Memory B cell (primary cell): ENCODE measurements at places on chromosomes 1 and 21.

DNA sequence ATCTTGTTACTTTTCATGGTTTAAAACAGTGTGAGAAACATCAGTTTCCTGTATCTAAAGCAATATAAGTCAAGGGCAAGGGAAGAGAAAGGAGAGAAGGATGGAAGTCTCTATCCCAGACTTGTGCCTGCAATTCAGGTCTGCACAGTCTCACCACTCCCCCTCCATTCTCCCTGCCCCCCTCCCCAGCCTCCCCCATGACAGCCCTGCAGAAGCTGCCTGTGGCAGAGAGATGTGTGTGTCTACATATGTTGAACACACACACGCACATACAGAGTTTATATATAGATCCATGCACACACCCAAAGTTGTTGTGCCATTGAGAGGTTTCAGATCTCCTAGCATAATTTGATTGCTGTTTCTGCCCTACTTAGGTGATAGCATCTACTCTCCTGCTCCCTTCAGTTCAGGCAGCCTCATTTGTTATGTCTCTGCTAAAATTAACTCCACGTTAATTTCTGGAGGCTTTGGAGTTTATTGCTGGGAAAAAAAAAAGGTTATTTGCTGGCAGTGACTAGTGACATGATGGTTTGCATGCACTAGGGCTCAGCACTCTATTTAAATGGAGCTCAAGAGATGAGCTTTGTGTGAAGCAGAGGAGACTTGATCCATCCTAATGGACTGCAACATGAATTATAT is 124.9 kb upstream of the SMYD2 start:
- no peak for DNase-seq

DNA sequence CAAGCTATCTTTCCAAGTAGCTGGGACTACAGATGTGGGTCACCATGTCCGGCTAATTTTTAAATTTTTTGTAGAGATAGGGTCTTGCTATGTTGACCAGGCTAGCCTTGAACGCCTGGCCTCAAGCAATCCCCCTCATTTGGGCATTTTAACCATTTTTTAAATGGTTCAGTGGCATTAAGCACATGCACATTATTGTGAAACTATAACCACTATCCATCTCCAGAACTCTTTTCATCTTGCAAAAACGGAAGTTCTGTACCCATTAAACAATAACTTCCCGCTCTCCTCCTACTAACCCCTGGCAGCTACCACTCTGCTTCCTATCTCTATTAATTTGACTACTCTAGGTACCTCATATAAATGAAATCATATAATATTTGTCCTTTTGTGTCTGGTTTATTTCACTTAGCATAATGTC is 4.8 kb upstream of the IL6R start:
- DNase-seq, result no peak

DNA sequence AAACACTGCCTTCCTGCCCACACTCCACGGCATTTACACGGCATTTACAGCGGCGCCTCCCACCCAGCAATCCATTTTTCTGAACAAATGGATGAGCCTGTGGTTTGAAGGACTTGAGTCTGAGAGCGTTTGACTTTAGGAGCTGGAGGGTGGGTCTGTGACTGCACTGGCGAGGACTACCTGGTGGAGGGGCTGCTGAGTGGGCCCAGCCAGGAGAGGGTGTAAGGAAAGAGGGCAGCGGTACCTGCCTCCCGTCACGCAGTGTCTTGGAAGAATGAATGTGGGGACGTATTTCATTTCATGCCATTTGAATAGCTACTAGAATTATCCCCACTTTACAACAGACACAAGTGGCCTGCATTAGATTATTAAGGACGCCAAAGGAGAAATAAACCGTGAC is 62.9 kb downstream of the B3GALT5 start:
- DNase-seq, result no peak

GRCh38 chr1:75768016-75768415 is 18.0 kb upstream of the RABGGTB start:
- DNase-seq, result no peak

GRCh38 chr1:174052621-174053020 is 30.5 kb upstream of the RC3H1 start:
- DNase-seq, result no peak

DNA sequence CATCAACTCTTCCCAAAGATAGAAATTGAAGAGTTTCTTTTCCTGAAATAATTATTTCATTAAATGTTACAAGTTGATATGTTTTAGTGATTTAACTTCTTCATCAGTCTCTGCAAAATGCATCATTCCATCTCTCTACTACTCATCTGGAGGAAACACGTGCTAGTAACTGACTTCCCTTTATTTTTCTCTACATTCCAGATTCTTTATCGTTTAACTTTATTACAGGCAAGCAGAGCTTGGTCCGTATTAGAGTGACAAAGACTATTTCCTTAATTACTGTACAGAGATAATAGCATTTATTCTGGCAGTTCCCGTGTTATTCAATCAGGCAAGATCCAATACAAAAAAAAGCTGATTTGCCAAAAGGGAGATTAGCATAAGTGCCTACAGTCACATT is 88.6 kb downstream of the TM2D1 start:
- no peak for DNase-seq

GRCh38 chr1:54230507-54231339 is 30.8 kb downstream of the MRPL37 start:
- no peak for DNase-seq

- no peak for DNase-seq
Observed at GRCh38 chr1:18795002-18795689, 64.3 kb downstream of the TAS1R2 start.

DNA sequence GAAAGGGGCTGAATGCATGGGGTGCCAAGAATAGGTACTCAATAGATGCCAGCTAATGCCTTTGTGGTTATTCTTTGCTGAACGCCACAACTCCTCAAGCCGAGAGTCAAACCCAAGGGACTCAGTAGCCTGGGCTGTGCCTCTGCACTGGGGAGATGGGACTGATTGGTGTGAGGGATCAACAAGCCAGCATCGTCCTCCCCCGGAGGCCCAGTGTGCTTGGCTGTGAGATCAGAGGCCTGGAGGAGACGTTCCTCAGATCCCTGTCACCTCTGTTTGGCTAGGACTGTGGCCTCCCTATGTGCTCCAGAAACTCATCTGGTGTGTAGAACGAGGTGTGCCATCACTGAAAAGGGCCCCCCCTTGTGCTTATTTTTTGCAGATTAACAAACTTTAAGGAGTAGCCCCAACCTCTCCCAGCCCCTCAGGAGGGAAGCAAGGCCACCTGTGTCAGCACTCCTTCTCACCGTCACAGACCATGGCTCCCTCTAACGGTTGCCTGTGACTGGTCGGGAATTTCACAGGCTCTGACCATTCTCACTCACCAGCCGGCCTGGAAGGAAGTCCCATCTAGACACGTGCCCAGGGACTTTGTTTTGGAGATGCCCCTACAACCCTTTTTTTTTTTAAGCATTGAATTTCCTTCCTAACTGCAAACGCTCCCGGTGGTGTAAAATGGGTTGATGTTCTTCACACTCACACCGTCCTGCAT is 194.0 kb upstream of the VAMP3 start:
- DNase-seq, result no peak

DNA sequence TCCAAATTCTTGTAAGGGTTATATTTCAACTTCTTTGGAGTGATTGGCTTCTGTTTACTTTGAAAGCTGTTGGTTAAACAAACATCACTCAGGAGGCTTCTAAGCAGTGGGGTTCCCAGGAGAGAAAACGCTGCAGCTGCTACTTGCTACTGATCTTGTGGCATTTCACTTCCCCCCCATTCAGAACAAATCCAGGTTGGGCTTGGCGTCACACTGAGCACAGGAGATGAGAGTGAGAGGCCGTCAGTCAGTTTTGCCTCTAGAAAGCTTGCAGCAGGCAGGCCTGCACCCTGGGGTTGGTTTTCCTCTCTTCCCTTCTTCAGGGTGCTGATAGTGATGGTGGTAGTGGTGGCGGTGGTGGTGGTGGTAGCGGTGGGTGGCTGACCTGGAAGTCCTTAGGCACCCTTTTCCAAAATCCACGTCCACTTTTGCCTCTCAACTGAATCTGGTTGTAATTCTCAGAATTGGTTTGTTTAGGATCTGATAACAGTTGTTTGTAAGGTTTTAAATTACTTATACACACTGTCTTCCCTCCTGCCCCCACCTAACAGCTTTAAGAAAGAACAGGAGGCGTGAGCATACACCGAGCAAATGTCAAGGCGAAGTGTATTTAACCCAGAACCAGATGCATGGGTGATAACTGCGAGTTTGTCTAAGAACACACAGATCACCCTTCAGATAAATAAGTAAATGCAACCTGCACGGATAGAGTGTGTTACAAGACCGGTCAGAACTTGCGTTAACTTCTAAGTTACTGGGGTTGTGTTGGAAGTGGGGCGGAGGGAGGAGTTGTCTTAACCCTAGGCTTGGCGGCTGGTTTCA is 3.2 kb upstream of the PROX1 start:
- no peak for DNase-seq

- no peak for DNase-seq
Observed at GRCh38 chr21:28738882-28739281, 253.8 kb downstream of the LTN1 start.

DNA sequence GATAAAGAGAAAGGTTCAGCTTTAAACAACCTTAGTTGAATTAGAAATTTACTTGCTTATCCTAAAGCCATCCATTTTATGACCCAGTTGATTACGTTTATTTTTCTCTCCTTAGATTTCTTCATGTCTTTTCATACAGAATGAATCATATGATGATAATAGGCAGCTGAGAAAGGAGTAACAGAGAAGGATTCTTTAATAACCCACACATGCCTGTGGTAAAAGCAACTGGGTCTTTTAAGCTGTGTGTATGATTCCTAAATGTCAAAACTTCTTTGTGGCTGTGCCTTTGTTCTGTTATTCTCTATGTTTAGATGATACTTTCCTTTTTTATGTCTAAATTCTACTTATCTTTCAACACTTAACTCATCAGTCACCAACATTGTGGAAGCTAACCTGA is 626.5 kb downstream of the NCAM2 start:
- DNase-seq, result no peak

DNA sequence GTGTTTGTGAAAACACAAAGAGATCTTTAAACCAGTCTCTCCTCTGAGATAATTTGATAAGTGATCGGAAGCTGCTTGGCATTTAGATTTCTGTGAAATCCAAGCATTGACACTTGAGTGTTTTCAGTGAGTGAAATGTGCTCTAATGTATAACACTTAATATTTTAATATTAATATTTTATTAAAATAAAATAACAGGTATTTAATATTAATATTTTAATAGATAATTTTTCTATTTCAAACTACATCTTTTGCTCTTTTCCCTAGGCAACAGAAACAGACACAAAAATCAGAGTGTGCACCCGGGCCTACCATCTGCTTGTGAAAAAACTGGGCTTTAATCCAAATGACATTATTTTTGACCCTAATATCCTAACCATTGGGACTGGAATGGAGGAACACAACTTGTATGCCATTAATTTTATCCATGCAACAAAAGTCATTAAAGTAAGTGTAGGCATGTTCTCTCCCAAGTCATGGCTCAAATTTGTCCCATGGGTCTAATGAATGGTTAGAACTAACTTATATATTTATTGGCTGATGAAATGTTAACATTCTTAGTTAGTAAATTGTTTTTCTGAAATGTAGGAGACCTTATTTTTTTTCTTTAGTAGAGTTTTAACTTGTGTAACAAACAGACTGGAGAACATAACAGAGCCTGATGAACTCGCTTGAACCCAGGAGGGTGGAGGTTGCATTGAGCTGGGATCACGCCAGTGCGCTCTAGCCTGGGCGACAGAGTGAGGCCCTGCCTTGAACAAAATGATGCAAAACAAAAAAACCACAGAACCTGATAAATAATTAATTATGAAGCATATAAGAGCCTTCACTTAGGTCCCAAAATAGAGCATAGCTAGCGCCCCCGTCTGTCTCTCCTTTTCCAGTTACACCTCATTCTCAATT is 55.2 kb downstream of the MTR start:
- DNase-seq, result no peak

GRCh38 chr1:179917601-179918429 is 35.7 kb downstream of the TOR1AIP1 start:
- DNase-seq, result no peak

DNA sequence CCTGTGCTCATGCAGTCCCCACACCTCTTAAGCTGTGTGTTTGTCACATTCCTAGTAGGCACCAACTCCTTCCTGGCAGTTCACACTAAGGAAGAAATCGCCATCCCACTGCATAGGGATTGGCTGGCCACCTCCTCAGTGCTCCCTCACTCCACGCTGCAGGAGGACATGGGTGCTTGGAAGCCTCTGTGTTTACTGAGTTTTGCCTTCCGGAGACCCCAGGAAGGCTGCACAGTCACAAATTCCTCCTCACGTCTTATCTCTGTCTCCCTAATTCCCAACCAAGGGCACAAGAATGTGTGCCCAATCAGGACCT is 93.8 kb upstream of the GALNT2 start:
- DNase-seq, result no peak

DNA sequence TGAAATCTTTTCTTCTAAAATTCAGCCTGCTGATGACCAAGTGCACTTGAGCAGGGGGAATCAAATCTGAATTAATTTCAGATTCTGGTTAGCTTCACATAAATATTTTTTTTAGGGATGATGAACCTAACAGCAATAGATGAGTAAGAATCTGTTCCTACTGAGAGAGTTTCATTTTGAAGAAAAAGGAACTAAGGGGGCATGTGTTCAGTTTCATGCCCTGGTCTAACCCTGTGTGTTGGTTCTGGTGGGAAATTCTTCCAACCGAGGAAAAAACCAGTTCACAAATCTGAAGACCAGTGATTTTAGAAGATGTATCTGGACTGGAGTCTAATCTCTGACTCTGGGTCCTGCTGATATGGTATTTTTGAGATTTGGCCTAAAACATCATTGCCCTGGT is 13.7 kb downstream of the SELL start:
- DNase-seq, result no peak

GRCh38 chr1:191592907-191593306 is 565.4 kb upstream of the RGS18 start:
- no peak for DNase-seq

DNA sequence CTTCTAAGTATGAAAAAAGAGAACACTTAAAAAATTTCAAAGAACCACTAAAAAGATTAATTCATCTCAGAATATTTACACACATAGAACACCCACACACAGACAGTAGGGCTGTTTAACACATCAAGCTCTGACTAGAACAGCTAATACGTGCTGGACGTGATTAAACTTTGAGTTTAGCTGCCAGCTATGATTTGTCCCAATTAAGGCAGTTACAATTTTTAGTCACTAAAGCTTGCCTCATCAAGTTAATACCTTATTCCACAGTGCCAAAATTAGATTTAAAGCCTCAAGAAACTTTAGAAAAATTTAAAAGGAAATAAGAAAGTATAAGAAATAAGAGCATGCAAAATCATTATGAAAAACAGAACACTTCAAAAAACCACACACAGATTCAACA is 18.9 kb downstream of the SLC16A1 start:
- no peak for DNase-seq
